Epithelial cell of alveolus of lung (primary cell): ENCODE measurements at places on chromosomes 2 and 18. TPM values are rescaled to one million over a fixed set of nuclear protein-coding genes. Genes with fewer than 3 reads are reported as not detected.

Gene ZNF804A
- 4.2 and 7.5 TPM in 2 replicates for total RNA-seq

Gene GLI2
- 15.1 and 17.2 TPM in 2 replicates for total RNA-seq

Gene CDCA7
- 9.0 and 17.3 TPM in 2 replicates for total RNA-seq

Gene KLHL29
- 4.0 and 6.8 TPM in 2 replicates for total RNA-seq

Gene TYW5
- 4.1 and 4.4 TPM in 2 replicates for total RNA-seq

Gene ZNF521
- 15.4 and 36.2 TPM in 2 replicates for total RNA-seq

Gene SCN7A
- 3.5 and 5.2 TPM in 2 replicates for total RNA-seq

Gene CCBE1
- 34.5 and 38.1 TPM in 2 replicates for total RNA-seq

Gene NABP1
- total RNA-seq = 10.6 and 13.7 TPM in 2 replicates

Gene CXCR4
- total RNA-seq = 2.3 and 2.6 TPM in 2 replicates

Gene FOXD4L1
- under 0.01 and 0.16 TPM in 2 replicates for total RNA-seq

Gene ANKRD30B
- not detected in 2 replicates for total RNA-seq

Gene ICA1L
- total RNA-seq = 1.8 and 4.9 TPM in 2 replicates

Gene ALPP
- total RNA-seq = not detected in 2 replicates

Gene FRZB
- 0.52 and 0.64 TPM in 2 replicates for total RNA-seq

Gene TNFRSF11A
- total RNA-seq = under 0.01 TPM in 1 of 2 replicates, not detected in the other

Gene TGFA
- total RNA-seq = 0.32 and 2.7 TPM in 2 replicates

Gene SERPINB13
- not detected in 2 replicates for total RNA-seq

Gene MYO3B
- total RNA-seq = 0.13 TPM in 1 of 2 replicates, not detected in the other

Gene SOWAHC
- 5.1 and 16.3 TPM in 2 replicates for total RNA-seq

Gene KCNK3
- 3.9 TPM in 1 of 2 replicates, not detected in the other for total RNA-seq

Gene IL1F10
- total RNA-seq = not detected in 2 replicates

Gene IL36RN
- total RNA-seq = not detected in 2 replicates

Gene ASIC4
- total RNA-seq = 0.64 TPM in 1 of 2 replicates, not detected in the other

Gene MAP3K19
- not detected in 2 replicates for total RNA-seq

Gene GPR17
- not detected in 2 replicates for total RNA-seq

Gene SERTAD2
- total RNA-seq = 7.8 and 10.3 TPM in 2 replicates

Gene IL1RN
- 0.13 TPM in 1 of 2 replicates, not detected in the other for total RNA-seq

Gene ABCB11
- total RNA-seq = not detected in 2 replicates
